Stimulated activated CD8-positive, alpha-beta memory T cell treated with anti-CD3 and anti-CD28 coated beads, Interleukin-7, amount 100 ng/mL, for 24 hours (primary cell): ENCODE measurements at places on chromosomes 4 and X.

GRCh38 chrX:46152756-46153155 lies 392.5 kb downstream of the ZNF674 start:
- no peak for DNase-seq

- no peak for DNase-seq
Measured at GRCh38 chr4:78477276-78477675, 74.3 kb upstream of the ANXA3 start.

DNA sequence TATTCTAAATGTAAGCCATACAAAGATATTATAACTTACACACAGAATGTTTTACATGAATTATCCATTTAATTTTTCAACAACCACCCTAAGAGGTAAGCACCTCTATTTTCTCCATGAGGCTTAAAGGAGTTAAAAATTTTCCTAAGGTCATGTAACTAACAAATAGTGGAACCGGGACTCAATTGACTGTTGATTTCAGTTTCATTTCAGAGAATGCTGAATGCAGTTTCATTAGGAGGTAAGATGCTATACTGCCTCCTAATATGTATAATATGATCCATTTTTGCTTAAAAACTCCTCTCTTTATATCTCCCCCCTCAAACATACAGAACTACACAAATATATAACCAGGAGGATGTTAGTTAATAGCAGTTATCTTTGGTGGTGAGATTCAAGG lies 29.1 kb downstream of the PHKA1 start:
- DNase-seq = no peak

- no peak for DNase-seq
Measured at GRCh38 chrX:2610246-2611170, 80.6 kb upstream of the CD99 start.

GRCh38 chrX:34658326-34658725 lies 1.2 kb upstream of the TMEM47 start:
- no peak for DNase-seq

DNA sequence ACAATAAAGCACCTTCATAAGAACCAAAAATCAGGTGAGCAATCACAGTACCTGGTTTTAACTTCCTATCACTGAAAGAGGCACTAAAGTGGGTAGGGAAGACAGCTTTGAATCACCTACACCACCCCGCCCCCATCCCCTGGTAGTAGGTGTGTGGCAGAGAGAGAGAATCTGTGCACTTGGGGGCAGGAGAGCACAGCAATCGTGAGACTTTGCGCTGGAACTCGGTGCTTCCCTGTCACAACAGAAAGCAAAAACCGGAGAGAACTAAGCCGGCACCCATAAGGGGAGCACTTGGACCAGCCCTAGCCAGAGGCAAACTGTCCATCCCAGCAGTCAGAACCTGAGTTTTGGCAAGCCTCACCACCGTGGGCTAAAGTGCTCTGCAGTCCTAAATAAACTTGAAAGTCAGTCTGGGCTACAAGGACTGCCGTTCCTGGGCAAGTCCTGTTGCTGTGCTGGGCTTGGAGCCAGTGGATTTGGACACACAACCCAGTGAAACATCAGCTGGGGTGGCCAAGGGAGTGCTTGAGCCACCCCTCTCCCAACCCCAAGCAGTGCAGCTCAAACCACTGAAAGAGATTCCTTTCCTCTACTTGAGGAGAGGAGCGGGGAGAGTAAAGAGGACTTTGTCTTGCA lies 32.1 kb downstream of the NDUFB11 start:
- no peak for DNase-seq

DNA sequence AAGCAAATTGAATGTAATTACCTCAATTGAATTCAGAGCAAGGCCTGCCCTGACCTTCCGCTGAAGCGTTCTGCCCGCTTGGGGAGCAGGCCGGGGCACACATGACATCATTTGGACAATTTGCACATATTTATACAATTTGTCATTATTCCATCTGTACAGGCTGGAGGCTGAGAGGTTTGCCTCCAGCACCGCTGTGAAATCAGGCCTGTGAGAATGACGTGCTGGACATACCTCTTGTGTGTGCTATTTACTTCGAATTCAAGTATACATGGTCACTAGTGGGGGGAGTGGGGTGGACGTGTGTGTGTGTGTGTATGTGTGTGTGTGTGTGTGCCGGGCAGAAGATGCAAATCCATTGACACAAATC lies 285.6 kb downstream of the SHOX start:
- DNase-seq = no peak

- DNase-seq = no peak
Measured at GRCh38 chrX:114712466-114712865, 128.6 kb downstream of the HTR2C start.

GRCh38 chr4:150906987-150907633 lies 108.0 kb downstream of the LRBA start:
- DNase-seq = no peak

DNA sequence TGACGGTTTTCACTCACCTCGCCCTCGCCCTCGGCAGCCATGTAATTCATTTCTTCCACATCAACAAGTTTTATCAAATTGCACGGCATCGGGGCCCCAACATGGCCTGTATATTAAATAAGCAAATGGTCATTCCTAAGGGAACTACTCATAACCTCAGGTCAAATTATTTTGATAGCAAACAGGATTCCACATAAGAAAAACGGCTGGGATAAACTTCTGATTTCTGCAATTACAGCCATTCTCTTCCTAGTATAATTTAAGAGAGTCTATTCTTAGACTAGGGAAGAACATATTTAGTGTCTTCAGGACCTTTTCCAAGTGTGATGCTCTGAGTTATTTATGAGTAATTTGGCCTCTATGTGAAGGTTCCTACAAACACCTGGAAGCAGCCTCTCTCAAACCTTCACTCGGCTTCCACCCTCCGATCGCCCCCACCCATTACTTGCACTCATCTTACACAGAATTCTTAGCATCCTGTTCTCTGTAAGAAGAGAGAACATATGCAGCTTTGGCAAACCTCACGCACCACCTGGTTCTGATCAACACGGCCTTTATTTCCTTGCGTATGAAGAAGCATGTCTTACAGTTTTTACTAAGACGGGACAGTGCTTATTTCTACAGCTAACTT lies 29.4 kb upstream of the CENPU start:
- no peak for DNase-seq

DNA sequence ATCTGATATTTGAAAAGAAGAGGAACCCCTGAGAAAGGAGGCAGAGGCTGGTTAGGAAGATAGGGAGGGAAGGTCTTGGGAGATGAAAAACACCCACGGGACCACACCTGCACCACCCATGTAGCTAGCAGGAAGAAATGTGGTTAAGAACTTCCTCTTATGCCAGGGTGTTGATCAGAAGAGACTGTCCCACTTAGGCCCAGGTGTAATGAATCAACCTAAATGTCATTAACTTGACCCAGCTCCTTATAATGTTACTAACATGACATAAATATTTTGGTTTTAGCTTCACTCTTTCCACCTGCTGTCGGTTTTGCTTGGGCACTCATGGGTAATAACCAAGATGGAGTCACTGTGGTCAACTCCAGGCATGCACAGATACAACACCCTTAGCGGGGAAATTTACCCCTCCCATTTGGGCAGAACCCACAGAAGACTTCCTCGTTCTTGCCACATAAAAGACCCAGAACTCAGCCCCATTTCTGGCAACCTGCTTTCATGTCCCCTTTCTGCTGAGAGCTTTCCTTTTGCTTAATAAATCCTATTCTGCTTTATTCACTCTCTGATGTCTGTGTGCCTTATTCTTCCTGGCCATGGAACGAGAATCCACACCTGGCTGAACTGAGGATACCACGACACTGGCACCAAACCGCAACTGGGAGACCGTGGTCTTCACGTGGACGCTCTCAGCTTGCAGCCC lies 46.8 kb downstream of the ZNF141 start:
- DNase-seq = no peak

DNA sequence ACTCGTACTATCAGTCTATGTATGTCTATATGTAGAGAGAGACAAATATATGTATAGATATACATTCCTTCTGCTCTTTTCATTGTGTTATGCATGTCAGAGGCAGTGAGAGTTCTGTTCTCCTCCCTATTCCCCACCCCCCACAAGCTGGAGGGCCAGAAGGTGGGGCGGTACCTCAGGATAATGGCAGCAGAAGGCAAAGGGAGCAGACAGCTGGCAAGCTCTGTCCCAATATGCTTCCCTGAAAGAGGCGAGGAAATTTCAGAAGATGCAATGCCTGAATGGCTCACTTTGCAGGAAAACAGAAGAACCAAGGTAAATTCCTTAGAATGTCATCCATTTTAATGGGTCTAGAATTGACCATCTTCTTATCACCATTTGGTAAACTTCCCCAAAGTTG lies 114.4 kb downstream of the NAA11 start:
- no peak for DNase-seq

GRCh38 chrX:2761246-2761645 lies 9.4 kb downstream of the XG start:
- no peak for DNase-seq

- DNase-seq = no peak
Measured at GRCh38 chr4:99029018-99029735, 33.7 kb downstream of the METAP1 start.

GRCh38 chr4:155618183-155618838 lies 48.3 kb upstream of the GUCY1A1 start:
- no peak for DNase-seq

- no peak for DNase-seq
Measured at GRCh38 chrX:96703816-96704215, 19.2 kb downstream of the DIAPH2 start.
